Activated CD8-positive, alpha-beta memory T cell treated with anti-CD3 and anti-CD28 coated beads for 1 hour (primary cell): ENCODE measurements at places on chromosomes 5 and 9.

- peak; percentile 43 for DNase-seq
Observed at GRCh38 chr9:136225748-136226679, 19.6 kb downstream of the QSOX2 start.

- no peak for DNase-seq
Observed at GRCh38 chr9:5838884-5839571, 6.1 kb upstream of the ERMP1 start.

GRCh38 chr5:157166214-157167213, at the start of gene GARIN3:
Gene GARIN3 (minus strand): TSS chr5:157166264. CDS start chr5:157166168, 96 bp downstream.
- DNase-seq, result no peak

DNA sequence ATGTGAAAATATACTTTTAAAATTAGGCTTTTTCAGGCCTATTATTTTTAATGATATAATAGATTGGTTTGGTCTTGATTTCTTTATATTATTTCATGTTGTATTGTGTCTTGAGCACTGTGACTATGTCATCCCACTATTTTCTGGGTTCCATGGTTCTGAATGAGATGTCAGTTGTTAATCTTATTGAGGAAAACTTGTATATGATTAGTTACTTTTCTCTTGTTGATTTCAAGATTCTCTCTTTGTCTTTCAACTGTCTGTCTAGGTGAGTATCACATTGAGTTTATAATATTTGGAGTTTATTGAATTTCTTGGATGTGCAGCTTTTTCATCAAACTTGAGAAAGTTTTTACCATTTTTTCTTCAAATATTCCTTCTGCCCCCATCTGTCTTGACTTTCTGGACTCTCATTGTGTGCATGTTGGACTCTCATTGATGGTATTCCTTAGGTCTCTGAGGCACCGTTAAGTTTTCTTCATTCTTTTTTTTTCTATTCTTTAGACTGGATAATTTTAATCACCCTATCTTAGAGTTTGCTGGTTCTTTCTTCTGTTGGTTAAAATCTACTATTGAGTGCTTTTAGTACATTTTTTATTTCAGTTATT, 175.8 kb downstream of the TMEM167A start:
- DNase-seq, result no peak

DNA sequence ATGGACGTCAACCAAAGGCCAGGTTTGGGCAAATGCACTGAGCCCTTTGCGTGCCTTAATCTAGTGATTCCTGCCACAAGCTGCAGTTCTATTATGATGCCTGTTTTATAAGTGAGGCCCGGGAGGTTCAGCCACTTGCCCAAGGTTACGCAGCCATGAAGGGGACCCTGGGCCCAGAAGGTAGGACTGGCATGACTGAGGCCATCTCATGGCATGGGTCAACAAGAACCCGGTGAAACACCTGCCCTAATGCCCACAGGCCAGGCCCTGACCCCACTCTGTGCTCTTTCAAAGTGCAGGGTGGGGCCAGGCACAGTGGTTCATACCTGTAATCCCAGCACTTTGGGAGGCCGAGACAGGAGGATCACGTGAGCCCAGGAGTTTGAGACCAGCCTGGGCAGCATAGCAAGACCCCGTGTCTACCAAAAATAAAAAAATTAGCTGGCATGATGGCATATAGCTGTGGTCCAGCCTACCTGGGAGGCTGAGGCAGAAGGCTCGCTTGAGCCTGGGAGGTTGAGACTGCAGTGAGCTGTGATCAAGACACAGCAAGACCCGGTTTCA, 8.6 kb downstream of the NINJ1 start:
- DNase-seq, result no peak

DNA sequence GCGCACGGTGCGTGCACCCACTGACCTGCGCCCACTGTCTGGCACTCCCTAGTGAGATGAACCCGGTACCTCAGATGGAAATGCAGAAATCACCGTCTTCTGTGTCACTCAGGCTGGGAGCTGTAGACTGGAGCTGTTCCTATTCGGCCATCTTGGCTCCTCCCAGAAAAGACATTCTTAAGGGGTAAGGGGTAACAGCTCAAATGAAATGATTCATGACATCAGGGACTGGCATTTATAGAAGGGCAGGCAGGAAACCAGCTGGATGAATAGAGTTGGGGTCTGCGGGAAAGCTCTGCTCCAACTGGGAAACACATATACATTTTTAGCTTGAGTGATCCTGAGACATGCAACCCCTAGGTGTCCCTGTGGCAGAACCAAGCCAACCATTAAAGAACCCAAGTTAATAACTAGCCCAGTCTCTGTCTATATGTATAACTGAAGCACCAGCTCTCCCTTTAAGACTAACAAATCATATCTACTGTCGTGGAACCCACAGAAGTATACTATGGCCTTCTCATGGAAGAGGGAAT, 119.3 kb downstream of the LMNB1 start:
- no peak for DNase-seq

GRCh38 chr5:2238732-2239131, 356.0 kb upstream of the IRX4 start:
- no peak for DNase-seq
